T-helper 17 cell (primary cell): ENCODE measurements at places on chromosomes 7 and 10. TPM values are rescaled to one million over a fixed set of nuclear protein-coding genes. Genes with fewer than 3 reads are reported as not detected.

OR2A5 gene
- total RNA-seq = not detected

TMEM139 gene
- 0.86 TPM for total RNA-seq

ERVW-1 gene
- not detected for total RNA-seq

SVIL gene
- 39.5 TPM for total RNA-seq

MSS51 gene
- total RNA-seq = 2.2 TPM

SLC26A3 gene
- total RNA-seq = not detected

NPC1L1 gene
- total RNA-seq = 0.08 TPM

EEF1AKMT2 gene
- total RNA-seq = 14.5 TPM

C10orf62 gene
- not detected for total RNA-seq

ARL4A gene
- total RNA-seq = 92.1 TPM

GHRHR gene
- not detected for total RNA-seq

PAX4 gene
- total RNA-seq = not detected

GJD4 gene
- total RNA-seq = not detected

GPR158 gene
- not detected for total RNA-seq

DPYSL4 gene
- total RNA-seq = 0.52 TPM

SLC18A3 gene
- not detected for total RNA-seq

HHEX gene
- 3.9 TPM for total RNA-seq

EBLN1 gene
- total RNA-seq = not detected

TMEM176B gene
- total RNA-seq = not detected

GDF2 gene
- total RNA-seq = not detected

AUTS2 gene
- total RNA-seq = 89.5 TPM

HGF gene
- total RNA-seq = 0.37 TPM

LHFPL3 gene
- total RNA-seq = not detected

CYP26A1 gene
- total RNA-seq = not detected

CRYGN gene
- not detected for total RNA-seq

OR2A12 gene
- total RNA-seq = not detected

OR2A7 gene
- 6.5 TPM for total RNA-seq

ENTPD1 gene
- total RNA-seq = 5.4 TPM

WEE2 gene
- total RNA-seq = not detected

ADARB2 gene
- total RNA-seq = 0.18 TPM

EPHB6 gene
- 59.9 TPM for total RNA-seq

PRSS37 gene
- total RNA-seq = not detected

C10orf53 gene
- not detected for total RNA-seq

PAPOLB gene
- total RNA-seq = not detected

LANCL2 gene
- total RNA-seq = 6.6 TPM

HTR7 gene
- total RNA-seq = 0.23 TPM

POU6F2 gene
- total RNA-seq = not detected
